ENCODE measurements at places on chromosomes 6 and 20.

GRCh38 chr6:45724511-45724910 is 291.1 kb downstream of the CLIC5 start:
- no peak for DNase-seq

- no peak for DNase-seq
These were observed 82.9 kb upstream of the FOXP4 start for GRCh38 chr6:41463062-41463930.

- DNase-seq: no peak
These were observed 6.0 kb downstream of the HSF2 start for GRCh38 chr6:122405417-122405816.

DNA sequence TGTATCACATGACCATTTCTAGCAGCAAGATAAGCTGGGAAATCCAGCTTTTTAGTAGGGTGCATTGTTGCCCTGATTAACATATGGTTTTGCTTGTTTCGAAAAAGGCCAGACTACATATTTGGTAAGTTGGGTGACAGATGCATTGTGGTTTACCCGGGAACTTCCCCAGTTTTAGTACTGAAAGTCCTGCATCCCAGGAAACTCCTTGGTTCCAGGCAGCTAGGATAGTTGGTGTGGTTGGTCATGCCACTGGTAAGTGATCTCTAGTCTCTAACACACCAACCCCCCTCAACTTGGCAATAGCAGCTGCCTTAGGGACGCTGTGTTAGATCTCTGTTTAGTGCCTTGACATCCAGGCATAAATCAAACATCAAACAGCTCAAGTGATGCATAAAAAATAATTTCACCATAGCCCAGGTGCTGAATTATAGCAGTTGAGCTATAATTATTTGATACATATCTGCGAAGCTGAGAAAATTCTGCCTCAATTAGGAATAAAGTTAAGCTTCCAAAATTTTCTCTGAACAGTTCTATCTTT is 216.5 kb downstream of the TFAP2C start:
- no peak for DNase-seq

DNA sequence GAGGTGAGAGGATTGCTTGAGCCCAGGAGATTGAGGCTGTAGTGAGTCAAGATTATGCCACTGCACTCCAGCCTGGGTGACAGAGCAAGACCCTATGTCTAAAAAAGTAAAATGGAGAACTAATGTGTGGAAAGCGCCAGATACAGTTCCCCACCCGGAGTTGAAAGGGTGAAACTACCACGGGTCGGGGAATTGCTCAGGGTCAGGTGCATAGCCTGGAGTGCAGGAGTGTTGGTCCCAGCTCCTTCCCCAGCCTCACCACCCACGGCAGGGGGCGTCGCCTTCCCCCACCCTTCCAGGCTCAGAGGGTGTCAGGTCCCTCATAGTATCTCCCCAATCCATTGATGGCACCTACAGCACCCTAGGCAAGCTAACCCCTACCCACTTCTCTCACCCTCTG is 26.1 kb downstream of the C20orf203 start:
- no peak for DNase-seq

DNA sequence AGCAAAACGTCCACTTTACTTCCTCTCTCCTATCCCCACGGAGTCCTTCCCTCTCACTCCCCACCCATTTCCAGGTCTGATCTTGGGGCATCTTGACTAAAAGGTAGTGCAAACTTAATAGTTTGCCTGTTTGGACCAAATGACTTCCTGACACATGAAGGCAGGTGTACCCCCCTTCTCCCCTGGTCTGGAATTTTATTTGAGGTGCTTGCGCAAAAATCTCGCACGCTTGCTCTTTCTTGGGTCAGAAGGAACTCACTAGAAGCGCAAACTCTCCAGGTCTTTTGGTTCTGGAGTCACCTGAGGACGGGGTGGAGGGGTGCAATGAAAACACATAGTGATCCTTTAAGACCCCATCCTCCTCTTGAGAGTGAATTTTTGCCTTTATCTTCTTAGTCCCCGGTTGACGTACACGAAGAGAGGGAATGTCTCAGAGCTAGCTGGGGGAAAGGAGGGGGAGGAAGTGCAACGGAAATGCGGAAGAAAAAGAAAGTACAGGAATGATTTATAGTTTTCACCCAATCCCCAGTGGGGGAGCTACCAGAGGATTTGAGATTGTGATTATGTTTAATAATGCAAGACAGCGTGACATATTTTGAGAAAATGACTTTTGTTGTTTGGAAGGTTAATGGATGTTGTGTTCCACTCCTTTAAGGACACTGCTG is 4.9 kb downstream of the ADGRB3 start:
- no peak for DNase-seq

- DNase-seq: no peak
These were observed 59.2 kb upstream of the FNDC1 start for GRCh38 chr6:159110013-159110412.

DNA sequence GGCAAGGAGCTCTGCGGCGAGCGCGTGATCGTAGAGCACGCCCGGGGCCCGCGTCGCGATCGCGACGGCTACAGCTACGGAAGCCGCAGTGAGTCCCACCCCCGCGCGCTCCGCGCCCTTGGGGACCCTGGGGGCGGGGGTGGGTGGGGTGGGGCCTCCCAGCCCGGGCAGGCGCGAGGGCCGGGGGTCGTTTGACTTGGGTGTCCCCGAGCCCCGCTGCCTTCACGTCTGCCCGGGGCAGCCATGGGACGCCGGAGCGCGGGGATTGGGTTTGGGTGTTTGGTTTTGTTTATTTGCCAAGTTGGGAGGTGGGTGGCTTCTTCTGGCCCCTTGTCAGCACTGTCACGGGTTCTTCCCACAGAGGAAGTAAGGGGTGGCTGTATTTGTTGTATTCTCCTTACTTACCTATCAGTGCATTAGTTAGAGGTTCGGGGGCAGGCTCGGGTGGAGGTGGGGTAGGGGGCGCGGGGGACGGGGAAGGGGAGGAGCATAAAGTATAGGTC is 777 bp downstream of the SRSF6 start:
- no peak for DNase-seq

GRCh38 chr6:139254196-139254595 is 37.6 kb downstream of the TXLNB start:
- no peak for DNase-seq

DNA sequence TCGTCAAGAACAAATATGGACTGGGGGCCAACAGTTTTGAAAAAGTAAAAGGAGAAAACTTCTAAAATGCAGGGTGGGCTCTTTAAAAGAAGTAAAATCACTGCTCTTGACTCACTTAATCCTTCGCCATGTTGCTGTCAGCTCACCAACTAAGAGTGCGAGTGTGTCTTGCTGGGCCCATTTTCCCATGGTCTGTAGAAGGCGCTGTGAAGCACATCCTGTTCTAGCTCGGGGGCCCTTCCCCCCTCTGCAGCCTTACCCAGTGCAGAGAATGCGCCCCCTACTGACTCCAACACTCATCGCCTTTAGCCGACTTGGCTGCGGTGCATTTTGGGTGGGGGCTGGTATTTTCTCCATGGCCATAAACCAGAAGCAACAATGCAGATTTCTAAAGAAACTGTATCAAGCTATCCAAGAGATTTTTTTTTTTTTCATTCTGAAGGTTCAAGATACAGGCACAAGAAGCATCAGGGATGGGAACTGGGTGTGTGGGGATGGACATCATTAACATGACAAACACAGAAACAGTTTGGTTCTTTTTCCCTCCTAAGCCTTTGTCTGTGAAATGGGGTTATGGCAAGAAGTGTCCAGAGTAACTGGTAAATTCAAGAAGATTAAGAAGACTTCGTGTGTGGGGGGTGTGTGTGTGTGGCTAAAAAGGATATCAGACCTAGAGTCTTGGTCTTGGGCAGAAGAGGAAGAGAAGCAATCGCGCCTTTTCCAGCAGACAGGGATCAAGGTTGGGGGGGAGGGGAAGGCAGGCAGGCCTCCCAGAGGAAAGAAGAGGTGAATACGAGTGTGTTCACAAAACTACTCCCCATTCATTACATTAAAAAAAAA is 1.7 kb downstream of the ADNP start:
- DNase-seq: peak; percentile 85

DNA sequence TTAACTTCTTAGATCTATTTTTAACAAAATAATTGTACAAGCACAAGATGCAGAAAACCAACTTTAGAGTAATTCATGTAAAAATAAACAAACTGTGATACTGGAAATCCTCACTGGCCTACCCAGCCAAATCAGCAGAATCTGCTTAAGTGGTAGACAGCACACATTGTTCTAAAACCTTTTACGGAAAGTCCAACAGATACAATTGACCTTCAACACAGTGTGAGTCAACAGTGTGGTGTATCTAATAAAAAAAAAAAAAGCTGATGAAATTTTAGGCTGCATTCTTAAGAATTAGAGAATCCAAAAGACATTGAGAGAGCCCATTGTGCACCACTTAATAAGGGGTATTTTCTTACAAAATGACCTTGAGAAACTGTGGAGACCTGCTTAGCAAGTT is 174.5 kb downstream of the COL21A1 start:
- DNase-seq: no peak

DNA sequence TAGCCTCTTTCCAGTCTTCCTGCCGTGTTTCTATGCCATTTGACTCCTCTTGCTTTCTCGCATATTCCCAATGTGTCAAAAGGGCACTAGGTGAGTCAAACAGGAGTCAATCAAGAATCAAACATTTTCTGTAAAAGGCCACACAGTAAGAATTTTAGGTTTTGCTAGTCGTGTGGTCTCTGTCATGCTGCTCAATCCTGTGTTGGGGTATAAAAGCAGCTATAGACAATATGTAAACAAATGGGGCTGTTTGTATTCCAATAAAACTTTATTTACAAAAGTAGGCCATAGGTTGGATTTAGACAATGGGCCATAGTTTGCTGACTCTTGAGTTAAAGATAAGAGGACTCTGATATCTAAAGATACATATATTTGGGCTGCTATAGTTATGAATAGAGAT is 235.4 kb upstream of the BTBD3 start:
- no peak for DNase-seq

- DNase-seq: no peak
These were observed 39.5 kb upstream of the PREP start for GRCh38 chr6:105442369-105442768.

- DNase-seq: no peak
These were observed 666.0 kb downstream of the PHF3 start for GRCh38 chr6:64301307-64302236.

DNA sequence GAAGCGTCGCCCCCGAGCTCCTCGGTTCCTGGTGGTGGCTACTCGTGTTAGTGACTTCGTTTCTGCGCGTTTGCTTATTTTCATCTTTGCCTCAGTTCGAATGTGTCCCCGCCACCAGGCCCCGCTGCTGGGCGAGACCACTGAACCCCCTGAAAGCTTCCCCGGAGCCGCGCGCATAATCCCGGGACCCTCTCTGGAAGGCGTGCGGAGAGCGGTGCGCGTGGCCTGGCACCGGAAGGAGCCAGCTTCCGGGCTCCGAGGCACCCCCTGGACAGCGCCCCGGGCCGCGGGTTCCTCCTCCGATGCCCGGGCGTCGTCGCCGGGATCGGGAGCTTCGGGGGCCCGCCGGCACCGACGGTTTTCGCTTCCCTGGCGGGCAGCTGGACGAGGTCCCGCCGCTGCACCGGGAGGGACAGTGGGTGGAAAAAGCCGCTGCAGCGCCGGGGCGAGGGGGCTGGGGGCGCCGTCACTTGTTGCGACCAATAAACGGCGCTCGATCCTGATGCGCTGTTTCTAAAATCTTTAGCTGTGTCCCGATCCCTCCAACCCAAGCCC is 643 bp upstream of the SLC35D3 start:
- no peak for DNase-seq

- DNase-seq: peak; percentile 3
These were observed 131.6 kb upstream of the ESR1 start for GRCh38 chr6:151675746-151676459.

DNA sequence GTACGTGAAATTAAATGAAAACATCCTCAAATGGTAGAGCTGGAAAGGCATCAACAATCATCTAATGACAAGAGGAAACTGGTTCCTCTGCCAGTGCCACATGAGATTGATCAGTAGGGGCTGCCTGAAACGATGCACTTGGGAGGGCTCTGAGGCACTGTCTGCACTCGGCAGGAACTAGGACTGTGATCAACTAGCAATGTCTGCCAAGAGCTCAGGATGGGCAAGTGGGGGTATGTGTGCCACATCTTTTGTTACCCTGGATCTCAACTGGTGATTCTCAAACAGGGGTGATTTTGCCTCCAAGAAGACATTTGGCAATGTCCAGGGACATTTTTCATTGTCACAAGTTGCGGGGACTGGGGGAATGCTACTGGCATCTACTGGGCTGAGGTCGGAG is 1.9 kb downstream of the BPIFB6 start:
- no peak for DNase-seq

DNA sequence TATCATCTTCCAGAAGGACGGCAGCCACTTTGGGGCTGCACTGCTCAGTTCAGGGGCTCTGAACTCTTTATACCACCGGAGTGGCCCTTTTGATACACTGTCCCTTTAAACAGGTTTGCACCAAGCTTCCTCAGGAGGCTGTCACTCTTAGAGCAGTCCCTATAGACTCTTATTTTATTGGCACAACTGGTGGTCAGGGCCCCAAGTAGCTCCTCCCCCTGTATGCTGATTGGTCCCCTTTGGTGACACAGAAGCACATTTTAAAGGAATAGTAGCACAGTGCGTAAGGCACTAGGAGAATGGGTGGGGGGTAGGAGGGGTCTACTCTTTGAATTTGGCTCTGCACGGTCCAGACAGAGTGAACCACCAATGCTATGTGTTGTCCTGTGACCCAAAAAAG is 122.6 kb upstream of the MLN start:
- DNase-seq: no peak

DNA sequence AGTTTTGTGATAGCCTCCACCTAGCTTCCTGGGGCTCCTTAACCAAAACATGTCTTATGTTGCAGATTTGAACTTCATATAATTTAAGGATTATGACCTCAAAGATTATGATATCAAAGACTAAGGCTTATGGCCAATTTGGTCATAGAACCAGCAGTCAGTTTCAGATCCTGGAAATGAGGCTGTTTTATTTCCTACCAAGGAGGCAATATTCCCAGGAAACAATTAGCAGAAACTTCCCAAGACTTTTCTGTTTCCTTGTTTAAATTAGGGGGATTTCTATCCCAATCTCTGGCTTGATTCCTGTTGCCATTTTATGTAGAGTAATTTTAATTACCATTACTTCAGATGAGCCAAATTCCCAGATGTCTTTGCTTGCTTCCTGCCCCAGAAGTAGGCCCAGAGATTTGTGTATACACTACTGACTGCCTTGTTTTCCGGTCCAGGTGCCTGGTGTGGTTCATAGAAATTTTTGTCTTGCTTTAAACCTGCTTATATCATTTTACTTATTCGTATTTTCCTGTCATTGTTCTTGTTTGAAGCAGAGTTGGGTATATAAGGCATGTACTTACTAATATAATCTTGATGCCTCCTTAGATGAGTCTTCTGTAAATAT is 119.2 kb upstream of the TMEM170B start:
- no peak for DNase-seq

GRCh38 chr20:60559462-60559861 is 601.2 kb downstream of the CDH26 start:
- DNase-seq: no peak

GRCh38 chr20:18314786-18315406 is 26.6 kb downstream of the ZNF133 start:
- no peak for DNase-seq

GRCh38 chr6:123803504-123804013 is at the start of gene NKAIN2:
TSS of gene NKAIN2 (plus strand) at chr6:123803865.
- DNase-seq: no peak

- no peak for DNase-seq
These were observed 97.2 kb downstream of the TMEM242 start for GRCh38 chr6:157226026-157226625.
